ENCODE measurements at places on chromosomes 3 and 15.

DNA sequence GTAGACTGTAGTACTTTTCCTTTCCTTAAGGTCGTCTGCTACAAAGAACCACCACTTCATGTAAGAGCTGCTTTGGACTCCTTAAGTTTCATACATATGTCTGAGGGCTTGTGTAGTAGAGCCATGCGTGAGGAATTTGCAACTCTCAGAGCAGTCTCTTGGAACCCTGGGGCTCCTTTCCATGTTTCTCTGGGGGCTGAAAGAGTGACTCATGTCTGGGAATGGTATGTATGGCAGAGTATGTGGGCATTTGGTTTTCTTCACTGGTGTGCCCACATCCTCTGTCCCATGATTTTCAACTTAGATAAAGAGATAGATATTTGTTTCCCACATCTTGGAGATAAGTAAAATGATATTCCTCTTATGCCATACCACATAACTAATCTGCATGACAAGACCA lies 20.6 kb upstream of the RBM5 start:
- DNase-seq = no peak

GRCh38 chr3:112043621-112044201 lies 9.2 kb downstream of the TMPRSS7 start:
- DNase-seq = peak; percentile 76

GRCh38 chr3:185327062-185327461 lies 35.9 kb upstream of the MAP3K13 start:
- no peak for DNase-seq

GRCh38 chr3:194306771-194307640 lies 44.1 kb downstream of the CPN2 start:
- DNase-seq = peak; percentile 64

- no peak for DNase-seq
Observed at GRCh38 chr3:167184511-167184910, 195.6 kb downstream of the ZBBX start.

- DNase-seq = no peak
Observed at GRCh38 chr15:57931570-57931969, 133.9 kb downstream of the ALDH1A2 start.

DNA sequence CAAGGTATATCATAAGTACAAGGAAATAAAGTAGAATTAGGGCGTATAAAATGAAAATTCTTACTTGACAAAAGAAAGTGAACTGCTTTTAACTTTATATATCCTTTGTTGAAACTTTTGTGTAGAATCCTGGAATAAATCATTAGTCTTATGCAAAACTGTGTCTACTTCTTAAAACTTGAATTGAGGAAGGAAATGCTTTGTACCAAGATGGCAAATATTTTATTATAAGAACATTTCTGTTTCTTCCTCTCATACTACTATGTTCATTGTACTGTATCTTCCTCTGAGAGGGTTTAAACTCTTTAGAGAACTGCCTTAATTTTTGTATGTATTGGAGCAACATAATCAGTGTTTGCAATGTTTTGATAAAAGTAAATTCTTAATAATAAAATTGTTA lies 42.0 kb downstream of the RASA2 start:
- DNase-seq = no peak

DNA sequence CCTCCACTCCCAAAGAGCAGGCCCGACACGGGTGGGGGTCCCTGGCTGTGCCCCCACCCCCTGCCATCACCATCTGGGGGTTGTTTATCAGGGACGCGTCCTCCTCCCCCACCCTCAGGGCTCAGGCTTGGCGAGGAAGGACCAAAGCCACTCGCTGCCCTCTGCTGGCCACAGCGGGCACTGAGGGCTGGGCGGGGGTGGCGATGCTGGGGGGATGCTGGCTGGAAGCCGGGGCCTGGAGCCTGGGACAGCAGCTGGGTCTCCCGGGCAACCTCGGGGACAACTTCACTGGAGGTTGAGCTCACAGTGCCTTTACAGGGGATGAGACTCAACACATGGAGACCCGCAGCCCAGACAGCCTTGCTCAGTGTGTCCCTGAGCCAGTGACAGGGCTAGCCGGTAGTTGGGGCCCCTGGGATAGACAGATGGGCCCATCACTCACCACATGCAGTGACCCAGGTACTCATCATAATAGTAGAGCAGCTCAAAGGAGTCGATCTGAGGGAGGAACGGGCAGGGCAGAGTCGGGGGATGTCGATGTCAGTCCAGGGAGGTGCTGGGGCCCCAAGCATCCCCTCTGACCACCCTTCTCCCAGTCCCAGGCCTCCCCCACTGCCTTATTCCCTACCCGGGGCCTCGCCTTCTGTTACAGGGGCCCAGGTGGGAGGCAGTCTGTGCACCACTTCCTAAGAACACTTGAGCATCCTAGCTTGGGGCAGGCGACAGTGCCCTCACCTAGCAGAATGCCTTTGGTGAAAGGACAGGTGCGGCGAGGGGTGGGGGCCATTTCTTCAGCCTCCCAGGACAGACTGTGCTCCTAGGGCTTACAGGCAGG lies 5.9 kb upstream of the CALML4 start:
- peak; percentile 42 for DNase-seq

- DNase-seq = no peak
Observed at GRCh38 chr15:34886134-34886533, 83.4 kb downstream of the AQR start.

- DNase-seq = no peak
Observed at GRCh38 chr3:12321015-12321414, 32.1 kb downstream of the PPARG start.

- DNase-seq = no peak
Observed at GRCh38 chr3:31197941-31198340, 303.5 kb upstream of the GADL1 start.

- no peak for DNase-seq
Observed at GRCh38 chr3:87247430-87247773, 20.3 kb downstream of the CHMP2B start.

GRCh38 chr3:42134867-42135464 lies 43.8 kb downstream of the TRAK1 start:
- no peak for DNase-seq

- no peak for DNase-seq
Observed at GRCh38 chr15:65248511-65249255, 37.4 kb upstream of the CILP start.

DNA sequence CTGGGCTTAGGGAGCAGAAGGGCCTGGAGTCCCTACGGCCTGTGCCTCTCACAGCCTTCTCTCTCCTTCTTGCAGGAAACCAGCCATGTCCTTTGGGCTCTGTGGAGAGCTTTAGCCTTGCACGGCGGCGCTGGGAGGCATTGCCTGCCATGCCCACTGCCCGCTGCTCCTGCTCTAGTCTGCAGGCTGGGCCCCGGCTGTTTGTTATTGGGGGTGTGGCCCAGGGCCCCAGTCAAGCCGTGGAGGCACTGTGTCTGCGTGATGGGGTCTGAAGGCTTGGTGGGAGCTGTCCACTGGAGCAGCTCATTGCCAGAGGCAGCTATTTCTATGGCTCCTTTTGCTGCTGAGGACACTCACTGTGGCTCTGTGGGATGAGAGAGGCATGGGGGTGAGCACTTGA lies 4.1 kb downstream of the KLHDC8B start:
- DNase-seq = no peak

DNA sequence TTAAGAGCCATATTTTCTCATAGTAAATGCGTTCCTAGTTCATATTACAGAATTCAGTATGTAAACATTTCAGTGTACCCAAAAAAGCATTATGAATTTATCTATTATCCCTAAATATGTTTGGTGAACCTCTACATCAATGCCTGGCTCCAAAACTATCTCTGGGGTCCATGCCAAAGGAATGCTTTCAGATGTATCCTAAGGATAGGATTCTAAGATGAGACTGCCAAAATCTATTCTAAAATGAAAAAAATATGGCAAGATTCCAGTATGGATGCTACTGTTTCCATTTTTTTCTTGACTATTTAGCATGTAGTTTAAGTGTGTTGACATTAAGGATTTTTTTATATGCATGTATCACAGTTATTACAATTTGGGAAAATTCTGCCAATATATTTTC lies 18.8 kb downstream of the EIF5A2 start:
- no peak for DNase-seq

DNA sequence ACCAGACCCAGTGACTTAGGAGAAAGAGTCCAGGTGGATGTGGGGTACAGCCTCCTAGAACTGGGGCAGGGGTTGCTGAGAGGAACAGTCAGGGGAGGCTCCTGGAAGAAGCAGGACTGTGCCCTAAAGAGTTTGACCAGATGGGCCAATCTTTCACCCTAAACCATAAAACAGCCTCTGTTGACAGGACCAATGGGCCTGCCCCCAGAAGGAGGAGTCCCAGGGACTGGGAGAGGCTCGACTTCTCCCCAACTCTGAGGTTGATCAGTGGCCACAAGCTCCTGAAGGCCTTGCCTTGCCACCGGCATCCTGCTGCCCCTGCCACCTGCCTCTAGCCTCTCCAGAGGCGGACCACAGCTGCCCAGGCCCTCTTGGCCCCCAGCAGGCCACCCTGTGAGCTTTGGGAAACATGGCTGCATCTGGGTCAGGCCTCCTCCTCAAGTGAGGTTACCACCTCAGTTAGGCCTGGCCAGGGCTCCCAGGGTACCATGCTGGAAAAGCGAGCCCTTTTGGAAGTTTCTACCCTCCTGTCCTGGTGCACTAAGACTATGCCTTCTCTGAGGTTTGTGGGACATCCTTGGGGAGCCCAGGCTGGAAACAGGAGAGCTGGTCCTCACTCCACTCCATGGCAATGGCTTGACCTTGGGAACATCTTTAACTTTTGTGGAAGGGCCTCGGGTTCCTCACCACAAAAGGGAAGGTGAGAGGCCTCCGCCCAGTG lies 2.8 kb downstream of the VIPR1 start:
- no peak for DNase-seq

- DNase-seq = peak; percentile 55
Observed at GRCh38 chr3:141544697-141545096, 57.9 kb downstream of the RASA2 start.

DNA sequence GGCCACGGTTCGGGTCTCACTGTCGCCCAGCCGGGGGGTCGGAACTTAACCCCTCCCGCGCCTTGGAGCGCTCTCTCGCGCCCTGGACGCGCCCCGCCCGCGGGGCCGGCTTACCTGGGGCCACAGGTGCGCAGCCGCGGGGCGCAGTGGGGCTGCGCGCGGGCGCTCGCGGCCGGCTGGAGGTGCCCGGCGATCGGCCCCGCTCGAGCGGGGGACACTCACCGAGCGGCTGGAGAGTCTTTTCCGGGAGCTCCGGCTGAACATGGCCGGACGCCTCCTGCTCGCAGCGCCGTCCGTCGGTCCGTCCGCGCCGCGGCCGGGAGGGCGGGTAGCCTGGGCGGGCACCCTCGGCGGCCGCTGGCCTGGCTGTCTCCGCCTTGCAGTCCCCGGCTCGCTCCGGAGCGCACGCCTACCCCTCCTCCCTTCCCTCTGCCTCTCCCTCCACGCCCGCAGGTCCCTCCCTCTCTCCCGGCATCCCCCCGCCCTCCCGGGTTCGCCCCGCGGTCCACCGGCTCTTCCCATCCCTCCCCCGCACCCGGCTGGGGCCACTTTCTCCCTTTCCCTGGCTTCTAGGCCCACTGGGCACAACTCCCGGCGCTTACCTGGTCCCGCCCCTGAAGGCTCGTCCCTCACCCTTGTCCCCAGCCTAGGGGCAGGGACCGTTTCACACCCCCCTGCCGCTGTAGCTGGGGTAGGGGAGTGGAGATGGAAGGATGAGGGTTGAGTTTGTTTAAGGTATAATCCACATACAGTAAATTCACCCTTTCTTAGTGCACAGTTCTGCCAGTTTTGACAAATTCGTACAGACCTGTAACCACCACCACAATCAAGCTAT lies 220.1 kb upstream of the PRICKLE2 start:
- DNase-seq = no peak

- no peak for DNase-seq
Observed at GRCh38 chr15:64452988-64453688, 7.2 kb upstream of the ZNF609 start.

DNA sequence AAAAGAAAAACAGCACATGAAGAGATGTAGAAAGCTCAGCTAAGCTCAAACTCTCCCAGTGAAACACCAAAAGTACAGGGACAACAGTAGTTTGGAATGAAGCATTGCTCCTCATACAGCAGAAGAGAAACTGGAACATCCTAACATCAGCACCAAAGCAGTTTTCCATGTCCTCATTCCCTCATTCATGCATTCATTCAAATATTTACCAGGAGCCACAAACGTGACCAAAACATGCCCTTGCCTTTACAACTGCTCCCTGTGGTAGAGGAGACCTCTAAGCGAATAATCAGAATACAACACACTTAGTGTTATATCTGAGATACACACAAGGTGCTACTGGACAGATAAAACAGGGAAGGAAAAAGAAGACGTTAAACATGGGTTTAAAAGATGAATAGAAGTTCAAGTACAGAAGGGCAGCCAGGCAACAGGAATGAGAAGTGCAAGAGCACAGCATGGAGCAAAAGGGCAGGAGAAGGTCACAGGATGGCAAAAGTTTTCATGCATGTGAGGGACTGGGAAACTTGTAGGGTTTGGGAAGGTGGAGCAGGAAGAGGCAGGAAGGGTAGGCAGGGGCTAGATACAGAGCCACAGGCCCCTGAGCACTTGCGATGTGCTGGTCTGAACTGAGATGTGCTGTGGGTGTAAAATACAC lies 58.5 kb upstream of the LMCD1 start:
- no peak for DNase-seq

DNA sequence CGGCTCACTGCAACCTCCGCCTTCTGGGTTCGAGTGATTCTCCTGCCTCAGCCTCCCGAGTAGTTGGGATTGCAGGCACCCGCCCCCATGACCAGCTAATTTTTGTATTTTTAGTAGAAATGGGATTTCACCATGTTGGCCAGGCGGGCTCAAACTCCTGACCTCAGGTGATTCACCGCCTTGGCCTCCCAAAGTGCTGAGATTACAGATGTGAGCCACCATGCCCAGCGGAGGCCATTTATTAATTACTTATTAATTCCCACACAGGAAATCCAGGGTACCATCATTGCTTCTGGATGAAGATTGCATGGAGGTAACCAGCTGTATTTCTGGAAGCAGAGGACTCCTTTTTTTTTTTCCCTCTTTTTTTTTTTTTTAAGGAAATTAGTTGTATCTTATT lies 37.8 kb downstream of the MAP4 start:
- no peak for DNase-seq

- DNase-seq = peak; percentile 9
Observed at GRCh38 chr3:160343132-160343531, 55.9 kb downstream of the IFT80 start.

- no peak for DNase-seq
Observed at GRCh38 chr15:49380912-49381311, 42.1 kb upstream of the FGF7 start.

DNA sequence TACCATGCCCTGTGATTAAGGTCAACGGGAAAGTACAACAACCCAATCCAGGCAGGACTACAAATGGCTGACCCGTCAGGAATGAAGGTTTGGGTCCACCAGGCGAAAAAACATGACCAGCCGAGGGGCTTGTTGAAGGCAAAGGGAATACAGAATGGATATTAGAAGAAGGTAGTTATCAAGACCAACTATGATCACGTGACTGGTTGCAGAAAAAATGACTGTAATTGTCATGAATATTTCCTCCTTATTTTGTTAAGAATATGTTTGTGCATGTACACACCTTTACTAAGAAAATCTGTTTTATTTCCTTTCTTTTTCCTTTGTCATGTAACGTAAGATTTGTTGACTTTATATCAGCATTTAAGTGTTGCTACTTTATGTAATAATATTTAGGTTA lies 22.9 kb upstream of the OSBPL11 start:
- DNase-seq = no peak

- no peak for DNase-seq
Observed at GRCh38 chr15:93330912-93331544, 242.0 kb upstream of the RGMA start.
